Cortex of kidney (tissue), 1 donor: ENCODE measurements at places on chromosomes 2 and 18.

DNA sequence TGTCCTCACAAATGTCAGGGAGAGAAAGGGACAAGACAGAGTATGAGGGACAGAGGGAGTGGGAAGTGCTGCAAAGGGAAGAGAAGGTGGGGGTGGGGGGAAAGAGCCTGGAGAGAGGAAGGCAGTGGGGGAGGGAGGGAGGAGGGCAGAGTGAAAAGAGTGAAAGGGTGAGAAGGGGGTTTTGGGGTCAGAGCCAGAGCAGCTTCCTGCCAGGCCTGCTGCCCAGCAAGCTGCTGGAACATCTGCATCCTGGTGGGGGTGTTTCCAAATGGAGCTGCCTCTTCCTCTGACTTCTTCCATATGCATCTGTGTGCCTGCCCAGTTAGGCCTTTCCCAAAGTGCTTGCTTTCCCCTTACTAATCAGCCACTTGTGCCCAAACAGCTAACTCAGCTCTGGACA lies 94.3 kb upstream of the CELF4 start:
- no peak for DNase-seq

GRCh38 chr2:188345020-188345419 lies 53.3 kb downstream of the GULP1 start:
- DNase-seq: no peak

- DNase-seq: no peak
Measured at GRCh38 chr2:238938401-238939055, 90.6 kb downstream of the TWIST2 start.

GRCh38 chr2:161988589-161988988 lies 85.4 kb downstream of the DPP4 start:
- no peak for DNase-seq

DNA sequence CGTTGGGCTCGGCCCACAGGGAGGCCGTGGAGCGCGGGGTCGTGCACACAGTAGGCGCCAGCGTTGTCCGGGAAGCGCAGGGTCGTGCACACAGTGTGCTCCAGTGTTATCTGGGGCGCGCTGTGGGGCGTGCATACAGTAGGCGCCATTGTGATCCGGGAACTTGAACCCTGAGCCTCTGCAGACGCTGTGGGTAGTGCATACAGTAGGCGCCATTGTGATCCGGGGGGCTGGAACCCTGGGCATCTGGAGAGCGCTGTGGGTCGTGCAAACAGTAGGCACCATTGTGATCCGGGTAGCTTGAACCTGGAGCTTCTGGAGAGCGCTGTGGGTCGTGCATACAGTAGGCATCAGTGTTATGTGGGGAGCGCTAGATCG lies 793 bp downstream of the ZNF236 start:
- no peak for DNase-seq

GRCh38 chr2:181836583-181836982 lies 54.9 kb upstream of the ITPRID2 start:
- no peak for DNase-seq

GRCh38 chr2:241359481-241360045 lies 3.5 kb downstream of the FARP2 start:
- DNase-seq: no peak

GRCh38 chr18:45588376-45589355 lies 26.6 kb upstream of the SLC14A2 start:
- DNase-seq: no peak

GRCh38 chr18:55607773-55608172 lies 19.8 kb upstream of the TCF4 start:
- no peak for DNase-seq

DNA sequence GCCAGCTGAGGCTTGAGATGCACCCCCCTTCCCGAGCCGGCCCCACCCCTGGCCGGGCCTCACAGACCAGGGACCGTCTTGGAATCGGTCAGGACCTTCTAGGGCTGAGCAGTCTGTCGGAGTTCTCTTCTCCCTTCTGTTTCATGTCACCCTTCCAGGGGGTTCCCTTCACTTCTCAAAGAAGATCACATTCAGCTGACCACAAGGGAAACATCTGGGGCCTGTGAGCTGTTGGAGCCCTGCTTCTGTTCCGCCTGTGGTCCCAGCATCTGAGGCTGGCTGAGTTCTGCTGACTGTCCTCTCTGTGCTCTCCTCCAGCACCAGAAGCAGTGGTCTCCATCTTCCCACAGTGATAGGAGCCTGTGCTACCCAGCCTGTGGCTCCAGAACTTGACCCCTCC lies 106.5 kb downstream of the SEPTIN10 start:
- DNase-seq: no peak

DNA sequence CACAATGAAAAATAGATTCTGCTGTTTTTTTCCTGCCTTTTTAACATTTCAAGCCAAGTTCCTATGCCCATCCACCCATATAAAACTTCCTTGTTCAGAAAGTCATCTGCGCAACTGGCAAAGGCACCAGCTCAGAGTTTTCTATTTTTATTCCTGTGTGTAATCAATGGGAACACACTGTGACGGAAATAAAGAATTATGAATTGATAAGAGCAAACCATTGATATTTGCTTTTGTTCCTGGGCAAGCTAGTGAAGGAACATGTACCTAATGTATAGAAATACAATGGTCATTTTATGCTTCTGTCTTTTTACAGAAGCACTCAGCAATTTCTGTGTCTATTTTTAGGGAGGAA lies 30.8 kb upstream of the AAK1 start:
- no peak for DNase-seq

GRCh38 chr2:234632527-234633391 lies 135.9 kb upstream of the ARL4C start:
- no peak for DNase-seq

GRCh38 chr2:73899801-73900336 lies 7.1 kb downstream of the ACTG2 start:
- DNase-seq: no peak

DNA sequence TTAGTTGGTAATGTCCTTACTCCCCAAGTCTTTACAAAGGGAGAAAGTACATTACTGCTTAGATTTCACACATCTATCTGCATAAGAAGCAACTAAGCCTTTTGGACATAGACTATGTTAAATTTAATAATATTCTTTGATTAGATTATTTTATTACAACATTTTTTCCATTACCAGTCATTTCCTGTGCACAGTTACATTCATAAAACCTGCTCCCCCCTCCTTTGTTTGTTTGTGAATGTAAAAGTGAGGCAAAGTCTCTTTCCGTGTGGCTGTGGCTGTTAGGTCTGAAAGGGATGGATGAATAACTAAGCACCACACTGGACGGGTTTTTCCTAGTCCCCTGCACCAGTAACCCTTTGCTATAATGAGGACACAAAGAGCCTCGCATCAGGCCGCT lies 9.6 kb downstream of the PTGR3 start:
- DNase-seq: no peak

- DNase-seq: no peak
Measured at GRCh38 chr2:8490166-8490721, 191.6 kb upstream of the ID2 start.

- no peak for DNase-seq
Measured at GRCh38 chr2:118372886-118373830, 284.9 kb downstream of the INSIG2 start.

DNA sequence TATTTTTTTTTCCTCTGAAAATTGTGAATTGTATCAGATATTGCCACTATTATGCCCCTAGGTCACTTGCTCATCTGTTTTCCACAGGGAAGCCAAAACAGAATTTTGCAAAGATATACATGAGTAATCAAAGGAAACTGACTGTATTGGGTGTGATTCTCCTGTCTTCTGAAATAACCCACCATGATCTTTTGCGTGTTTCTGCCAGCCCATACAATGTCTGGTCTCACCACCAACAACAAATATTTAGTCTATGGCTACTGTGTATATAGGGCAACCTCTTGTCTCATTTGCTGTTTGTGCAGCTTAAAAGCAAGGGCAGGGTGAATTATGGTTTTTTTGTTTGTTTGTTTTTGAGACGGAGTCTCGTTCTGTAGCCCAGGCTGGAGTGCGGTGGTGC lies 26.5 kb downstream of the EPAS1 start:
- DNase-seq: no peak

GRCh38 chr2:44655401-44655864 lies 286.1 kb upstream of the SIX3 start:
- DNase-seq: no peak

GRCh38 chr18:58412844-58413666 lies 215.8 kb downstream of the ALPK2 start:
- no peak for DNase-seq

DNA sequence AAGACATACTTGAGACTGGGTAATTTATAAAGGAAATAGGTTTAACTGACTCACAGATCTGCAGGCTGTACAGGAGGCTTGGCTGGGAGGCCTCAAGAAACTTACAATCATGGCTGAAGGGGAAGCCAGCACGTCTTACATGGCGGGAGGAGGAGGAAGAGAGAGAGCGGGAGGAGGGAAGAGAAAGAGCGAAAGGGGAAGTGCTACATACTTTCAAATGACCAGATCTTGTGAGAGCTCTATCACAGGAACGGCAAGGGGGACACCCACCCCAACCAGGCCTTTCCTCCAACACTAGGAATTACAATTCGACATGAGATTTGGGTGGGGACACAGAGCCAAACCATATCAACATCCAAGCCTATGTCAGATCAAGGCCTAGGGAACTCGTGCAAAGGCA lies 24.2 kb downstream of the MYL12B start:
- DNase-seq: no peak

DNA sequence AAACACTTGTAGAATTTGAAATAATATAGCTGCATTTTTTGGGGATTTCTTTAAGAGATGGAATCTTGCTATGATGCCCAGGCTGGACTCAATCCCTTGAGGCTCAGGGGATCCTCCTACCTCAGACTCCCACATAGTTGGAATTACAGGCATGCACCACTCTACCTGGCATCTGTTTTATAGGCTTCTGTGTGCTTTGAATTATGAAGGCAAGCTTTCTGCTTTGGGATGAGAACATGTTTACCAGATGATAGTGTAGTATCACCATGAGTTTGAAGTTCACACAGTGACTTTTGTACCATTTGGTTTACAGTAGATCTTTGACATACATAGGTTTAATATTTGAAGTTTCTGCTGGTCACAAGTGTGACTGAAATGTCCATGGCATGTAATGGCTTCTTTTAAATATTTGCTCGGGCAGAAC lies 10.7 kb downstream of the CNOT11 start:
- DNase-seq: no peak

GRCh38 chr2:239255218-239255617 lies 145.6 kb downstream of the HDAC4 start:
- DNase-seq: no peak

- DNase-seq: no peak
Measured at GRCh38 chr2:27255187-27255586, 7.7 kb downstream of the SLC30A3 start.

GRCh38 chr2:121483021-121483420 lies 47.7 kb upstream of the RNU4ATAC start:
- no peak for DNase-seq

DNA sequence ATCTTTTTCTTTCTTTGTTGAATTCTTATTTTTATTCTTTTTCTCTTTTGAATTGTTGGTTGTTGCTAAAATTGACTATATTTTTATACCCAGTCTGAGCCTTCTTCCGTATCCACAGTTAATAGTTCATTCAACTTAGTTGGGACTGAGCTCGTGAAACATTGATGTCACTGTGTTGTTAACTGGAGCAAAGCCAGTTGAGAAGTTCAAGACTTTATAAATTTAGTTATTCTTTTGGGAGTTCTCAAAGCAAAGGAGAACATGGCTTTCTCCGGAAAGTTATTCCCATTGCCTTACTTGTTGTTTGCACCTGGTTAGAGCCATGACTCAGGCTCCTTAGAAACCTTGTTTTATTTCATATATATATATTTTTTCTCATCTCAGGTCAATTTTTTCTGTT lies 8.8 kb downstream of the CTLA4 start:
- DNase-seq: no peak

DNA sequence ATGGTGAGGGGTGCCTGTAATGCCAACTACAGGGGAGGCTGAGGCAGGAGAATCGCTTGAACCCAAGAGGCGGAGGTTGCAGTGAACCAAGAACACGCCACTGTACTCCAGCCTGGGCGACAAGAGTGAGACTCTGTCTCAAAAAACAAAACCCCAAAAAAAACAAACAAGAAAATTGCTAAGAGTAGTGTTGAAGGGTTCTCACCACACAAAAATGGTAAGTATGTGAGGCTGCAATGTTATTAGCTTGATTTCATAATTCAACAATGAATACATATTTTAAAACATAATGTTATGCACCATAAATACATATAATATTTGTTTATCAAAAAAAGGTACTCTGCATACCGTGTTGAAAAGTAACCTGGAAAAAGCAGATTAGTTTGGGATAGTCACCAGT lies 45.8 kb downstream of the PSMG2 start:
- DNase-seq: no peak
